ENCODE measurements at places on chromosomes 7 and 10.

- DNase-seq = no peak
Observed at GRCh38 chr10:89147256-89147655, 59.9 kb downstream of the CH25H start.

DNA sequence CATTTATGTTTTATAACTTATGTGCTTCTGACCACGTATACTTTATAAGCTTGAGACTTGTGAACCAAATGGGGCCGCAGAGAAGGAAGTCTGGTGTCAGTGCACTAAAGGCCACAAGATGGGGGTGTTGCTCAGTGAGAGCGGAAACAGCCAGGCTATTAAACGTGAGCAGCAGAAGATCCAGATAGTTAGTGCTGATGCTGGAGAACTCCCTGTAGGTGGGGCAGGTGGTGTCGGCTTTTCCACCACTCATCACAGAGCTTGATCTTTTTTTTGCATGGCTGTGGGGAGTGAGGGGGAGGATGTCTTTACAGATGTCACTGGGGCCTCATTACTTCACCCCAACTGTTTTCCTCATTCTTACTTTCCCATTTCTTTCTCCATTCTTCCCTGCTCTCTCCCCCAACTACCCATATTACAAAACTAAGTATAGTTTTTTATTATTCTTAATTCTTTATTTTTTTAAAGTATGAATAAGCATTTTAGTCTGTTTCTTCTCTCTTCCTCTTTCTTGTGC, 34.7 kb downstream of the ACADSB start:
- peak; percentile 0 for DNase-seq

DNA sequence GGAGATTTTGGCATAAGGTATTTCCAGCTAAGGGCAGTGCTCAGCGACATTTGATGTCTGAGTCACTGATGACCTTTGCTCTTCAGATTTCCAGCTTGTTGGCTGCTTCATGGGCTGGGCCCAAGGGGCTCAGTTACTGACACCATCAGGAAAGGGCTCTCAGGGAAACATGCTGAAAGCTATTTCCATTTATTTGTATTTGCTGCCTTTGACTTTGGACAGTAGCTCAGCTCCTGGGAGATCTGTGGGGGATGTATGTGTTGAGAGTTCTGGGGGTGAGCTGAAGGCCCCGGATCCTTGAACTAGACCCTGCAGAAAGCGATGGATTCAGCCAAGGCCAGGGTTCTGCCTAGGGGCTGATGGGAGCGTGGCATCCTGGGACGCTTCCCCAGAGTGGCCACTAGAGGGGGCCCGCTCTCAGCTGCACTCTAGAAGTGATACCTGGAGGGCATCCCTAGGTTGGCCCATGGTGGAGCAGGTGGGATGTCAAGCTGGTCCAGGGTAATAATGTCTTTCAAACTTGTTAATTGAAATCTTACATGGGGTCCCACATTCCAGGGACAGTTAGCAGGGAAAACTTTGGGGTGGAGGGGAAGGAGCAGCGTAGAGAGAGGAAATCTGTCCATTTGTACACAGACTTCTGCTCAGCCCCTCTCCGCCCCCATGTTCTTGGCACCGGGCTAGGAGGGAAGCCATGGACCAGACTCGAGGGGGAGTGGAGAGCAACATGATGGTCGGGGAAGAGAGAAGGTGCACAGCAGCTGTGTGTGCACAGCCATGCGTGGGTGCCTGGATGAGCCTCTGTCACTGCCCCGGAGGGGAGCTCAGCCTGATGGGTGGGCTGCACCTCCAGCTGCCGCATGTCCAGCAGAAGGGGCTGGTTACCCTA, 3.0 kb upstream of the BTBD16 start:
- DNase-seq = peak; percentile 37

DNA sequence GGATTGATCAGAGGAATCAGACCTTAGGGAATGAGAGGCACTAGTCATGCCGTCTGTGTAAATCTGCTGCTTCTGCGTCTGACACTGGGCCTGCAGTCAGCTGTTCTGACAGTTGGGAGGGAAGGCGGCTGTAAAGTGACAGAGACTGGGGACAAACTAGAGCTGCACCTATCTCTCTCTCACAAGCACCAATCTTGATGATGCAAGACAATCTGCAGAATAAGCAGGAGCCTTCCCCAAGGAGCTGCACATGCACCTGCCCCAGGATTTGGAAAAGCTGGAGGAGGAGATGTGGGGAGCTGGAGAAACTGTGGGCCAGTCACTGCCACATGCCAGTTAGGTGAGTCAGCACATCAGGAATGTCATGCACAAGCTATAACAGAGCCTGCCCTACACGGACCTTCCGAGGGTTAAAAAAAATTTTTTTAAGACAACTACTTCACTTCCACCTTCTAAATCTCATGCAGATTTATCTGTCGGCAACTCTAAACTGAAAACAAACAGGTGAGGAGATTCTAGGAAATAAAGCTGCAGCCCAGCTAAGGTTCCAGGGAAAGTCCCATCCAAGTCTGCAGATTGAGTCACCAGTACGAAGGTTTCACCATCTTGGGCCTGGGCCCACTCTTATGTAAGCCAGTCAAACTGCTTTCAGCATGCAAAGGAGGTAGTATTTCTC, 39.2 kb downstream of the ENO4 start:
- no peak for DNase-seq

GRCh38 chr7:146115851-146116520, 615 bp upstream of the CNTNAP2 start:
- no peak for DNase-seq

DNA sequence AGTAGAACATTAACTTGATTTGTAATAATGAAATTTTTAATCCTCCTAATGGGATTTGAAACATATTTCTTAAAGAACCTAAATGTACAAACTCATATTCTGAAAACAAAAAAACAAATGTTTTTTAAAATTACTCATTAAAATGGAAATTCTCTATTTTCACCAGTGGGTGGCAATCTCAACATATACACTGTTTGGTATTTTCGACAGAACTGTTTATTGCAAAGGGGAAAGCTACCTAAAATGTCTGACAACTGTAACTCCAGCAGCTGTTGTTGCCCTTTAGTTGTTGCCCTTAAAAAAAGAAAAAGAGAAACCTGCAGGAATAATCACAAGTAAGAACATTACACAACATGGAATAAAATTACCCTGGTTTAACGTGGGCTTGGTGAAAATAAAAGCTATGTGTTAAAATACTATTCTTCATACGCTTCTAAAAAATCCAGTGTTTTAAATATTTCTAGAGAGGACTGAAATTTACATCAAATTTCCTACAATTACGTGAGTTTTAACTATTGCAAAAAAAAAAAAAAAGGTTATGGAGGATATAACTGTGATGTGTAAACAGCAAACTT, 54.5 kb downstream of the COL1A2 start:
- no peak for DNase-seq

GRCh38 chr7:54841772-54842697, 83.0 kb upstream of the SEC61G start:
- no peak for DNase-seq

DNA sequence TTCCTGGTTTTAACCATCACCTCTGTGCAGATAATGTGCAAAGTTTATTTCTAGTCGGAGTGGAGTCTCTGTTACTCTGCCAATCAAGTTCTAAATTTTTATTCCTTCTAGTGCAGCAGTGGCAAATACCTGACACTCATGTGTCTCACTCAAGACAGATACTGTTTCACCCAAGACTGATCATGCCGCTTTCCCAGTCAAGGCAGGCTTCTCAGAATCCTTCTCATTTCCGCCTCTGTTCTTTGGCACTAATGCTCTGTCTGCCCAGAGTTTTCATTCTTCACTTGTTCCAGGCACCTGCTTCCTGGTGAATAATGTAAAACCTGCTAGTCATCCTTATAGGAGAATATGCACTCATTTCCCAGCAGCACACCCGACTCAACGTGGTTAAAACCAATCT, 24.7 kb downstream of the MET start:
- DNase-seq = no peak

DNA sequence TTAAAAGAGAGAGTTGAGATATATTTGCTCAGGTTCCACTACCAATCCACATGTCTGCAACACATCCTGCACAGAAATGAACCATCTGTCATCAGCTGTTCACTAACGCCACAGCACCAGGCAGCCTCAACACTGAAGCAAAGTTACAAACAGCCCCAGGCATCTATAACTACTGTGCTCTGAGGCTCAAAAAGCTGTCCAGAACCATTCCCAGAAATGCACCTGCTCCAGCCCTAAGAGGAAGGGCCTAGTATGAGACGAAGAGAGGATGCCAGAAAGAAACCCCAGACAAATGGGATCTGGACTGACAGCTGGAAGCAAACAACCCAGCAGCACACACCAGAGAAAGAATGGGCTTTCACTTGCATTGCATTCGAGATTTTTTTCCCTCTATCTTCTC, 159.3 kb downstream of the ELMO1 start:
- no peak for DNase-seq

DNA sequence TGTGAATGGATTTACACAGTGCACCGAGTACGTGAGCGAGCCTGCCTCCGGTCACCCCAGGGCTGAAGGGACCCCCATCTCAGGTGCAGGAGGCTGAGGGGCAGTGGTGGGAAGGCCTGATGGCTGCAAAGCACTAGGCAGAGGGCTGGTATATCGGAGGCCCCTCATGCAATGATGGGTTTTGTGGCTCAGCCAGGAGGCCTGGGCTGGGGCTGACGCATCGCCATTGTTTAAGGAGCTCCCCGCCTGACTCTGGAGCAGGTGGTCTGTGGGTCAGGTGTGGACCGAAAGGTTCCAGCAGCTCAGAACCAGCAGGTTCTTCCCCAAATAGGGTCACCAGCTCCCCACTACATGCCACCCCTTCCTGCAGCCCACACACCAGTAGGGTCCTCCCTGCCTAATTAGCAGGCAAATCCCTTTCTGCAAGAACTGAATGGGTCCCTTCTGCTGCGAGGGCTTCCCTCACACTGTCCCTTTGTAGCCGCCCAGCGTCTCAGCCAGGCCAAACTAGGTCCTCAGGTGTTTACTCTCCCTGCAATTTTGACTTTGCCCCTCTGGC, 33.0 kb downstream of the OAT start:
- no peak for DNase-seq

DNA sequence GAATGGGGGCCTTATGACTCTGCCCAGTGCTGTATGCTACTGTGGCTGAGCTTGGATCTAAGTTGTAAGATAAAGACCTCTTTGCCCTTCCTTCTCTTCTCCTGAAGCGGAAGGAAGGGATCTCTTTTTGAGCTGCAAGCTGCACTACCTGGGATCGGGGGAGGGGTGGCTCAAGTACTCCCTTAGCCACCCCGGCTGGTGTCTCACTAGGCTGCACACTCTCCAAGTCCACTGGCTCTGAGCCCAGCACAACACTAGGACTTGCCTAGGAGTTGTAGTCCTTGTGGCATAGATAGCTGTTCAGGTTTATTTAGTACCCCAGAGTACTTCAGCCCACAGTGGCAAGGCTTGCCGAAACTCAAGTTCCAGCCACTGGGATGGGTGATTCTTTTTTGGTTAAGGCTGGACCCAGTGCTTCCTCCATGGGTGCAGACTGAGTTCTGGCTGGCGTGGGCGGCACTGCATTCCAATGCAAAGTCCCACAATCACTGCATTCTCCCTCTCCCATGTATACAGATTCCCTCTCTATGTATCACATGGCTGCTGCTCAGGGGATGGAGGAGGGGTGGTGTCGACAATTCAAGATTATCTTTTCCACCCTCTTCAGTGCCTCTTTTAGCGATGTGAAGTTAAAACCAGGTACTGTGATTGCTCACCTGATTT, 76.2 kb upstream of the SLC25A13 start:
- DNase-seq = no peak

GRCh38 chr7:149454006-149454405, 6.9 kb downstream of the ZNF777 start:
- DNase-seq = no peak

DNA sequence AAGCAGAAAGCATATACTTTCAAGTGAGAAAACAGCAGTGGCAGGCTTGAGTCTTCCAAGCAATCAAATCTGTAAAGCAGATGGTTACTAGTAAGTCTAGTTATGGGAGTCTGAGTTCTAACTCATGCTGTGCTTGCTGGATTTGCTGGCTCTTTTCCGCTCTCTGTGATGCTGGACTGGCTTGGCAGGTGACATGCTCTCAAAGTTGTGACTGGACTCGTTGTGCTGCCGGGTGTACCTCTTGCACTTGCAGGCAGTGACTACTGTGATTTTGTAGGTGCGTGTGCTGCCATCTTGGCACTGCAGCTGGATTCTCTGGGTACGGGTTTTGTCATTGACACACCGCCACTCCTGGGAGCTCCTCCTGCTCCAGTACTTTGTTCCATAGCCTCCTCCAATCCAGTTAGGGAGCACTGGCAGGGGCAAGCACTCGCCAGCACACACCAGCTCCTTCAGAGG, 3.1 kb downstream of the SOSTDC1 start:
- no peak for DNase-seq

- DNase-seq = peak; percentile 63
Observed at GRCh38 chr10:122565766-122566206, 5.2 kb downstream of the DMBT1 start.

DNA sequence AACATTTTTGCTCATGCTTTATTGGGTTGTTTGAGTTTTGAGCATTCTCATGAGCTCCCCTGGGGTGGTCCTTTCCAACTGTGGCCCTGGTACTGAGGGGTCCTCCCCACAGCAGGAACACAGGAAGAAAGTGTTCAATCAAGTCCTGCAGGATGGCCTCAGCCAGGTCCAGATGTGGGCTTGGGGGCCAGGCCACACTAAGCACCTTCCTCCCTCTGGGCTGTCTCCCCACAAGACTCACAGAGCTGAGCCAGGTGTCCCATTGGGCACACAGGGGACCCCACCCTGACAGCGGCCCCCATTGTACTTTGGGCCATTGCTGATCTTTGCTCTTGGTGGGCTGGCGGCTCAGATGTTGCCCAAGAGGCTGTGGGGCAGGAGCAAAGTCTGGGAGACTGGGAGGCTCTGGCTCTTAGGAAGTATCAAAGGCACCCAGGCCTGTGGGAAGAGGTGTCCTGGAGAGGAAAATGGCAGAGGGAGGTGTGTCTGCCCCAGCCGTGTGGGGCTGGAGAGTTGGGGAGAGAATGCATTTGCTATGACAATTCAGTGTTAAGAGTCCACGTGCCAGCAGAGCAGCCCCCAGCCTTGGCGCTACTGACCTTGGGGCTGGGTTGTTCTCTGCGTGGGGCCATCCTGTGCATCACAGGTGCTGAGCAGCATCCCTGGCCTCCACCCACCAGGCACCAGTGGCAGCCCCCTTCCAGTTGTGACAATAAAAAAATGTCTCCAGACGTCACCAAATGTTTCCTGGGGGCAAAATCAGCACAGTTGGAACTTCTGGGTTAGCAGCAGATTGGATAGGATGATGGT, 17.8 kb downstream of the SCART1 start:
- DNase-seq = no peak

- no peak for DNase-seq
Observed at GRCh38 chr7:107318523-107319160, 149.8 kb downstream of the HBP1 start.

GRCh38 chr10:79241629-79241989, 105.7 kb upstream of the PPIF start:
- no peak for DNase-seq

DNA sequence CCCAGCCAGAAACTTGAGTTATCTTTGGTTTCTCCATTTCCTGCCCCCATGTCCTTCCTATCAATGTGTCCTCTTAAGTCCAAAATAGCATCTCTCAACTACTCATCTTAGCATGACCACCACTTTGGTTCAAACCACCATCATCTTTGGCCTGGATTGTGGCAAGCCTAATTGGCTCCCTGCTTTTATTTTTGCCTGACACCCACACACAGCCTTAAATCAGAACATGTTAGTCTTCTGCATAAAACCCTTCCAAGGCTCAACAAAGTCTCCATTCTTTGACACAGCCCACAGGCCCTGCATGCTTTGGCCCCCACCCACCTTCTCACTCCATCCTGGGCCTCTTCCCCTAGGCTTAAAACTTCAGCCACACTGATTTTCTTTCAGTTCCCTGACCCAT, 2.0 kb upstream of the TSPAN14 start:
- no peak for DNase-seq

- DNase-seq = no peak
Observed at GRCh38 chr10:26881600-26882331, 21.0 kb upstream of the ABI1 start.
